ENCODE measurements at places on chromosomes 11 and 22.

GRCh38 chr22:23180301-23180892 is at the start of gene BCR:
Gene BCR, plus strand, starts transcription at chr22:23180509. Its CDS starts 452 bp downstream, at chr22:23180961.
- H3K27me3 ChIP-seq = no peaks in the 10 kb centered on the region
- peaks cover 73% of the 10 kb centered on the region for H3K4me1 ChIP-seq
- H3K4me3 ChIP-seq = peak within 1 kb of the TSS; percentile 71
- H3K36me3 ChIP-seq = peaks cover 6% of the 10 kb centered on the region
- peak within 1 kb of the TSS; percentile 81 for H3K27ac ChIP-seq

DNA sequence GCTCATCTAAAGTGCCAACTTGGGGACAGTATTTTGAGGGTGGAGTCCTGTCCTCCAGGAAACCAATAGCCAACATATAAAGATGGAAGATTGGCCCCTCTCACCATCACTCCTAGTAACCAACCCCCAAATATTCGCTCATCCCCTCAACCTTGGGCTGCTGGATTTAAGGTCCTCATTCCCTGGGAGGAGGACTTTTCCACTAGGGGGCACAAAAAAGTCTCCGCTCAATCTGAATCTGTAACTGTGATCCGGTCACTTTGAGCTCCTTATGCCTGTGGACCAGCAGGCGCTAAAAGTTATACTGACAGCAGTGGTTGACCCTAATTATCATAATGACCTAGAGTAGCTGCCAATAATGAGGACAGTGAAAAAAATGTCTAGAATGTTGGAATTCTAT is 20.5 kb upstream of the CLPB start:
- H3K27ac ChIP-seq = no peak overlapping the region
- no peaks in the 10 kb centered on the region for H3K27me3 ChIP-seq
- no peak for DNase-seq
- H3K4me1 ChIP-seq = no peaks in the 10 kb centered on the region
- no peak overlapping the region for H3K4me3 ChIP-seq
- no peaks in the 10 kb centered on the region for H3K36me3 ChIP-seq

GRCh38 chr11:2761131-2762030 is 61.6 kb upstream of the KCNQ1OT1 start:
- H3K4me3 ChIP-seq = no peak overlapping the region
- no peaks in the 10 kb centered on the region for H3K4me1 ChIP-seq
- H3K27me3 ChIP-seq = no peaks in the 10 kb centered on the region
- no peaks in the 10 kb centered on the region for H3K36me3 ChIP-seq
- H3K27ac ChIP-seq = no peak overlapping the region
- DNase-seq = peak; percentile 25

- no peak overlapping the region for H3K27ac ChIP-seq
- no peaks in the 10 kb centered on the region for H3K27me3 ChIP-seq
- H3K4me3 ChIP-seq = no peak overlapping the region
- no peaks in the 10 kb centered on the region for H3K4me1 ChIP-seq
- DNase-seq = no peak
Measured at GRCh38 chr11:78653294-78653909, 78.7 kb upstream of the NARS2 start.

DNA sequence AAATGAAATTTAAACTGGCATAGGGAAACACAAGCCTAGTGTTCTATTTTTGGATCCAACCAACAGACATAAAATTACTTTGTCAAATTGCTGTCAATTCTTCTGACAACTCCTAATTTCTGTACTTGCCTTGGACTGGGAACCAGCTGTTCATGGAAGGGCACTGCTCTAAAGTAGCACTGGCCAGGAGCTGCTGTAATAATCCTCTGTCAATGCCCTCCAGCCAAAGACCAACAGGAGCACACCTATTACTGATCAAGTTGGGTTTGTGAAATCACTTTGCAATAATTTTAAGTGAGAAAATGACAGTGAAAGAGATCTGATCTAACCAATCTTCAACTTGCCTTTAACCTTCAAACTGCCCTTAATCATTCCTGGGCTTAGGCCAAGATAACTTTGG is 18.9 kb upstream of the TMEM123 start:
- H3K4me3 ChIP-seq = no peak overlapping the region
- DNase-seq = no peak
- no peaks in the 10 kb centered on the region for H3K27me3 ChIP-seq
- peaks cover 36% of the 10 kb centered on the region for H3K4me1 ChIP-seq
- H3K27ac ChIP-seq = no peak overlapping the region

GRCh38 chr22:28430466-28431025 is 249.1 kb downstream of the TTC28 start:
- H3K27me3 ChIP-seq = no peaks in the 10 kb centered on the region
- no peak overlapping the region for H3K4me3 ChIP-seq
- no peaks in the 10 kb centered on the region for H3K36me3 ChIP-seq
- no peak for DNase-seq
- peaks cover 34% of the 10 kb centered on the region for H3K4me1 ChIP-seq

- DNase-seq = peak; percentile 34
- no peaks in the 10 kb centered on the region for H3K27me3 ChIP-seq
- H3K36me3 ChIP-seq = peaks cover 9% of the 10 kb centered on the region
- H3K27ac ChIP-seq = peak overlapping the region; percentile 95
- peaks cover 56% of the 10 kb centered on the region for H3K4me1 ChIP-seq
- H3K4me3 ChIP-seq = peak overlapping the region; percentile 57
Measured at GRCh38 chr11:72039856-72040401, 40.4 kb downstream of the NUMA1 start.

DNA sequence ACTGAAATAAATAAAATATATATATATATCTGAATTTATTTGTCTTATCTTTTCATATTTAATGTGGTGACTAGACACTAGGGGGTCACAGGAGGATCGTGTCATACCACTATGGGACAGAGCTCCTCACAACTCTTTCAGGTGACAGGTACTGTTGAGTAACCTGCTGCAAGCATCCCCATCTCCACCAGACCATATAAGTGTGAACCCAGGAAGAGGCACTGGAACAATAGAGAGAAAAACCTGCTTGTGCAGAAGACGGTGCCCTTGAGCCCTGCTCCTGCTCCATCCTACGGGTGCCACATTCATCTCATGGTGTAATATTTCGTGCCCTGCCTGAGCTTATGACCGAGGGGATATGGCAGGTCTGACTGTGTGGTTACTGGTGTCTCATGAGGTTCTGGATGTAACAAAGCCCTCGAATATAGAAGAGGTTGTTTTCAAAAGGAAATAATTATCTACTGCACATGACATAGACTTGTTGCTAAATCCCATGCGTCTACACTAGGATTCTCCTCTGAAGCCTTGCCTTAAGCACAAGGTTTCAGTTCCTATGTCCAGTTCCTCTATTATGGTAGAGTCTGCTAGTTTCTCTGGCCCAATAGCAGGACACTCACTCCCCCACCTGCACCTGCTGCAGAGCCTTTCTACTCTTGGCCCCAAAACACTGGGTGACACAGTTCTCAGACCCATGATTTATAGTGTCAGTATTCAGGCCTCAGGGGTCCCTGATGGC is 70.4 kb downstream of the GGTLC2 start:
- peak; percentile 23 for DNase-seq
- H3K4me3 ChIP-seq = no peak overlapping the region
- H3K36me3 ChIP-seq = no peaks in the 10 kb centered on the region
- no peak overlapping the region for H3K27ac ChIP-seq

DNA sequence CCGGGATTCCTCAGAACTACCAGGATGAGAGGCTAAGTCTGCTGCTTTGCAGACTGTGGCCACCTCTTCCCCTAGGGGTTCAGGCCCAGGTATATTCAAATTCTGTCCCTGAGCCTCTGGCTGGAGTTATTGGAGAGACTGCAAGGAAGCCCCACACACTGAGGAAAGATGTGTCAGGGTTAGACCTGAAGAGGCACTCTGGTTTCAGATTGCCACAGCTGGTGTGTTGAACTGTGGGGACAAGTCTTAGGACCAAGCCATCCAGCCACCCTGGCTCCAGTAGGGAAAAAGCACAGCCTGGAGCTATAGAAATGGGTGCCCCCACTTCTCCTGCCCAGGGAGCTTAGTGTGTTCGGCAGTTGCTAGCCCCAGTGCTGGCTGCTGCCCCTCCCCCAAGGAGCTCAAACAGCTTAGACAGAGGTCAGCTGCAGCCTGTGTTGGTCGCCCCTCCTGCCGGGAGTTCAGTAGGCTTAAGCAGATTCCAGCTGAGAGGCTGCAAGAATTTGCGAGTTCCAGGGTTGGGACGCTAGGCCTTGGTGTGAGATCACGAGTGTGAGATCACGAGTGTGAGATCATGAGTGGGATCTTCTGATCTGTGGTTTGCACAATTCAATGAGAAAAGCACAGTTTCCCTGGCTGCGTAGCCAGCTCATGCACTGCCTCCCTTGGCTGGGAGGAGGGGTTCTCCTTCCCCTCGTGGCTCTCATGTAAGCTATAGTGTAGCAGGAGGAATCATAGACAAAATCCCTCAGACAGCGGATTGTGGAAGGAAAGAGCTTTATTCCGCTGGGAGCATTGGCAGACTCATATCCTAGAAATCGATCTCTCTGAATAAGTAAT is 552.1 kb upstream of the CHORDC1 start:
- H3K4me3 ChIP-seq = no peak overlapping the region
- H3K27me3 ChIP-seq = no peaks in the 10 kb centered on the region
- no peaks in the 10 kb centered on the region for H3K4me1 ChIP-seq
- no peaks in the 10 kb centered on the region for H3K36me3 ChIP-seq

DNA sequence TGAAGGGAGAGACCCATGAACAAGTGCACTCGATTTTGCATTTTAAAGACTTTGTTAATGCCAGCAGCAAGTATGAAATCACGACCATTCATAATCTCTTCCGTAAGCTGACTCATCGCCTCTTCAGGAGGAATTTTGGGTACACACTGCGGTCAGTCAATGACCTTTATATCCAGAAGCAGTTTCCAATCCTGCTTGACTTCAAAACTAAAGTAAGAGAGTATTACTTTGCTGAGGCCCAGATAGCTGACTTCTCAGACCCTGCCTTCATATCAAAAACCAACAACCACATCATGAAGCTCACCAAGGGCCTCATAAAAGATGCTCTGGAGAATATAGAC is 5.9 kb downstream of the SERPIND1 start:
- H3K36me3 ChIP-seq = peaks cover 19% of the 10 kb centered on the region
- peaks cover 6% of the 10 kb centered on the region for H3K4me1 ChIP-seq
- H3K27me3 ChIP-seq = no peaks in the 10 kb centered on the region
- H3K4me3 ChIP-seq = no peak overlapping the region
- H3K27ac ChIP-seq = no peak overlapping the region

- no peak overlapping the region for H3K4me3 ChIP-seq
- no peak overlapping the region for H3K27ac ChIP-seq
- H3K4me1 ChIP-seq = peaks cover 9% of the 10 kb centered on the region
- no peak for DNase-seq
- no peaks in the 10 kb centered on the region for H3K27me3 ChIP-seq
- no peaks in the 10 kb centered on the region for H3K36me3 ChIP-seq
Measured at GRCh38 chr11:131924001-131924400, 553.6 kb downstream of the NTM start.

GRCh38 chr22:19350947-19351346 is 59.4 kb upstream of the CLTCL1 start:
- H3K4me3 ChIP-seq = no peak overlapping the region
- H3K27me3 ChIP-seq = no peaks in the 10 kb centered on the region
- no peak overlapping the region for H3K27ac ChIP-seq
- H3K4me1 ChIP-seq = no peaks in the 10 kb centered on the region
- no peak for DNase-seq

- no peak overlapping the region for H3K4me3 ChIP-seq
- H3K36me3 ChIP-seq = peaks cover 9% of the 10 kb centered on the region
- H3K27ac ChIP-seq = no peak overlapping the region
- H3K27me3 ChIP-seq = no peaks in the 10 kb centered on the region
Measured at GRCh38 chr22:38132794-38133193, 22.3 kb upstream of the BAIAP2L2 start.

- no peak overlapping the region for H3K4me3 ChIP-seq
- DNase-seq = peak; percentile 70
- peaks cover 55% of the 10 kb centered on the region for H3K4me1 ChIP-seq
- H3K36me3 ChIP-seq = no peaks in the 10 kb centered on the region
- H3K27me3 ChIP-seq = peaks cover 26% of the 10 kb centered on the region
Measured at GRCh38 chr11:117823294-117823945, 1.1 kb downstream of the FXYD2 start.
